Thyroid gland (tissue), 4 donors: ENCODE measurements at places on chromosomes 5 and 9.

DNA sequence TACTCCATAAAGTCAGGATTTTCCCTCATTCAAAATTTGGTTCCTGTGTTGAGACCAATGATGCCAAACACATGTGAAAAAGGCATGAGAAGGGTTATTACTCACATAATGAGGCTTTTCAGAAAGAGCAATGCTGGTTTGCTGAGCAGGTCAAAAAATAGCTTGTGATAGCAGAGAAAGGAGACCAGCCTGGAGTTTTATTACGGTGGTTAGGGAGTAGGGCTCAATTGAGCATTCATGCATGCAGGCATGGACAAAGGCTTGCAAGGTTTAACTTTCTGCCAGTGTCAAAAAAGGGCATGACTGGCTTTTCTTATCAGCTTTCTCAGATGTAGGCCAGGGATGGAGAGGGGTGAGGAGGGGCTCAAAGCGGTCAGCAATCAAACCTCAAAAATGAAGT lies 628.3 kb downstream of the DNAH5 start:
- no peak for DNase-seq

DNA sequence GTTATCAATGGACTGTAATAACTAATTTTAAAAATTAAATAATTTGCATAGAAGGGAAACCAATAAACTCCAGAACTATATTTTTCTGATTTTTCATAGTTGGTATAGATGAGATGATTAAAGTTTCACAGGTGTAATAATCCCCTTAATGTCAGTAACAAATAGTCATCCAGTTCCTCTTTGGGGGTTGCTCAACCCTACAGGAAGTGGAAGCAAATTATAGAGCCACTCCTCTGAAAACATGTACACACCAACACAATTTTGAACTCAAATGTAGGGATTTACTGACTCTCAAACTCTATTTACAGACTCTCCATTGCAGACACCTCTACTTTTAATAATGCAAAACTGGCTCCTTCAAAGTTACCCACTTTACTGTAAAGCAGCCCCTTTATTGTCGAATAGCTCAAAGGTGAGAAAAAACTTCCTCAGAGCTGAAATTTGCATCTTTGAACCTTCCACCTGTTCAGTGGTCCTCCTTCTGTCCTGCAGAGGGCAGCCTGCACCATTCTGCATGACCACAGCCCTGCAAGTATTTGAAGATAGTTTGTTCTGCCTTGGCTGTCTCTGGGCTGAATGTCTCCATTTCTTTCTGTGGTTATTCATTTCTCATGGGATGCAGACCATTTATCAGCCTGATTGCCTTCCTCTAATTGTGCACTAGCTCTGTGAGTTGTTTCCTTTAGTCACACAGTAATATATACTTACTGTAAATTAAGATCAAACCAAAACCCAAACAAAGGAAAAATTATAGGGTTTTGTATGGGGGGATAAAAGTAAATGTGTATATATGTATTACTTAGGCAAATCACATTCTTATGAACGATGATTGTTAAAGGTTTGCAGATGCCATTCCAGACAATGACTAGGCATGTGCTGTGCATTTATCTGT lies 383.2 kb upstream of the SGCD start:
- peak; percentile 72 for DNase-seq

DNA sequence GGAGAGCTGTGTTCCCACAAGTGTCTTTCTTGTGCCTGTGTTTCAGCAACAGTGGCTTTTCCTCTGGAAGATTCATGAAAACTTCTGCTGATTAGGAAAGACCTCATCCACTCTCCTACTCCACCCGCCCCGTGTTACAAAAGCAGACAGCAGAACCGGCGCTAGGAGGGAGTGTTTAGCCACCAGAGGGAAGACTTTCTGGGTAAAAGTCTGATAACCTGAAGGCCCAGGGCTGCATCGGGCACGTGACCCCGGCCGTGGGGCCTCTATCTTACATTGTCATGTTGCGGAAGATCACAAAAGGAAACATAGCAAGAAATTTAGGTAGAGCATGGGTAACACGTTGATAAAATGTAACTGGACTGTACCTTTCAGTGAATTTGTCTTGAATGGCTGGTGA lies 32.0 kb upstream of the DMRT2 start:
- peak; percentile 31 for DNase-seq

DNA sequence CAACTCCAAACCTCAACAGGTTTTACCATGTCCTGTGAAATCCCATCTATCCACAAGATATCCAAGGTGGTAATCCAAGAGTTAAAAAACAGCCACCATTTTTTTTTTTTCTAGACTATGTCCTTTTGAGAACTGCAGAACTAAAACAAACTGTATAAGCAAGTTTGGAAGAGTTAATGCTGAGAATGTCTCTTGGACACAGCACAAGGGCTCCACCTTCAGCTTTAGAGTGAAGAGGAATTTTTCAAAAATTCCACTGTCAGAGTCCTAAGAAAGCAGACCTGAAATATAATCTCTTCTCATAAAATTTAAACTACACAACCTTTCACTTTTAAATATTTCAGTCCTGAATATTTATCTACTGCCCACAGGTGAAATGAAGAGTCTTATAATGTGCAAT lies 167.8 kb upstream of the CCNG1 start:
- no peak for DNase-seq

DNA sequence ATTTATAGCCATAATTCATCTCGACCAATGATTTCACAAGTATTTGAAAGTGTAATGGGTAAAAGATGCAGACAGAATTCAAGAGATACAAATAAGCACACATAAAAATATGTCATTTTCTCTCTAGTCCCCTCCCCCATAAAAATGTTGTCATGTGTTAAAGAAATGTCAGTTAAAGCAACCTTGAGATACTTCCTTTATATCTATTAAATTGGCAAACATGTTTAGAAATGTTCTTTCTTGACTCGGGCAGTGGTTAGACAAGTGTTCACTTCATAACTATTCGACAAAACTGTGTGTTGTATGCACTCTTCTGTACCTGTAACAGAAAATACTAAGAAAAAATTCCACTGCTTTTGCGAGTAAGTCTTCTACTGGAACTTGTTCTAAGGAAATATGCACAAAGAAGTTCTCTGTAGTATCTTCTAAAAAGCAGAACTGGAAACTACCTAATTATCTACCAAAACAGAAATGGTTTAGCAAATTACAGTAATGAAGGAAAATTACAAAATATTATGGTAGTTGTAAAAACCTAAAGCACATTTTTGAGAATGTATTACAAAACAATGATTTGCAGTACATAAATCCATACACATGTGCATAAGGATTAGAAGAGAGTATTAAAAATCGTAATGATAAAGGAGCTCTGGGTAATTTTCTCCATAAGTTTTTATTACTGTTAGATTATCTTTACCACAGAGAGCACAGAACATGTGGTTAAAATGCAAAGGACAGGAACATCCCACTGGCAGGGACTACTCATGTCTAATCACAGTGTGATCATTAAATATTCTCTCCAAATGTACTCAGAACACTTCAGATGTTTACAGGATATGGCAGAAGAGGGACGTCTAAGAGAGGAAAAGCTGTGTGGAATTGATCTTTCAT lies 35.9 kb downstream of the FBXW2 start:
- no peak for DNase-seq

GRCh38 chr5:138369261-138369660 lies 16.8 kb downstream of the KDM3B start:
- no peak for DNase-seq

DNA sequence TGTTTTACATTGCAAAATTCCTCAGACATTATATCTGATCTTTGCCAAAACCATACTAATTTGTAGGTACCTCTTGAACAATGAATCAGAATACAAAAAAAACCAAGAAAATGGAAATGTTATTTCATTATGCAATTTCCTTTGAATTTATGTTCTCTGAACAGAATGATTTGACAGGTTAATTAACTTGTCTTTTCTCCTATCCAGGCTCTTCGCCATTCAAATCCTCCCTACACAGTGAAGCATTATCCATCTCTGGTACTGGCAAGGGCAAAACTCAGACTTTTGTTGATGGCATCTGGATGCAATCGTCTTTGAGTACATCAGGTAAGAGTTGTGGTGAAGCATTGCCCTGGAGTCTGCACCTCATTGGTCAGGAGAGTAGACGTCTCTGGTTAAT lies 655.7 kb upstream of the ITGA1 start:
- DNase-seq: no peak

- no peak for DNase-seq
Observed at GRCh38 chr5:160260006-160260775, 30.9 kb downstream of the FABP6 start.

GRCh38 chr5:62315376-62316175 lies 9.6 kb downstream of the KIF2A start:
- DNase-seq: no peak

GRCh38 chr5:160930406-160930805 lies 78.4 kb upstream of the ATP10B start:
- DNase-seq: no peak

GRCh38 chr5:179243333-179243732 lies 101.9 kb downstream of the ADAMTS2 start:
- DNase-seq: no peak

DNA sequence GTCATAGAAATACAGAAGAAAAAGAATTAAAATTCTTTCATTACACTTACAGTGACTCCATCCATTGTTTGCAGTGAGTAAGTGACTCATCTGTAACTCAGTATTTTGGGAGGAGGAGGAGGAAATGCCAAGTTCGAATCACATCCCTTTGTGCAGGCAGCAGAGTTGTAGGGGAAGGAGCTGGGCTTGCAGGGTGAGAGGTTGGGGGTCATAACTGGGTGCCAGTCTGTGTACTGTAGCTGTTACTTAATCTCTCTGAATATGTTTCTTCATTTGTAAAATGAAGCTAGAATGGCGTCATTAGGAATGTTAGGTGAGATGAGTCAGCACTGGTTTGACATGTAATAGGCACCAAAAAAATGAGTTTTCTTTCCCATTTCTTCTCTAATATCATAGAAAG lies 235.7 kb upstream of the ADAMTSL1 start:
- no peak for DNase-seq

DNA sequence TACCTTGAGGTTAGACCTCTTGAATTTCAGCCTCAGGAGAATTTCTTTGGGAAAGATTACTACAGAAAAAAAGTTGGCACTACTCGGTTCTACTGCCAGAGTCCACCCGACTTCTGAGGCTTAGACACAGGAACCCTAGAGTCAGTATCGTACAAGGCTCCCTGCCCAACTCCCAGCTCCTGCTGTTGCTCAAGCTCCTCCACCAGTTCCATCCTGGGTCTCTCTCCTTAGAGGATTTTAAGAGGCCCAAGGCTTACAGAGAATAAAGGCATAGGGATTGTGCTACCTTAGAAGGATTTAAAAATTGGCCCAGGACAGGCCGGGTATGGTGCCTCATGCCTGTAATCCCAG lies 29.0 kb upstream of the SSBP2 start:
- DNase-seq: no peak

DNA sequence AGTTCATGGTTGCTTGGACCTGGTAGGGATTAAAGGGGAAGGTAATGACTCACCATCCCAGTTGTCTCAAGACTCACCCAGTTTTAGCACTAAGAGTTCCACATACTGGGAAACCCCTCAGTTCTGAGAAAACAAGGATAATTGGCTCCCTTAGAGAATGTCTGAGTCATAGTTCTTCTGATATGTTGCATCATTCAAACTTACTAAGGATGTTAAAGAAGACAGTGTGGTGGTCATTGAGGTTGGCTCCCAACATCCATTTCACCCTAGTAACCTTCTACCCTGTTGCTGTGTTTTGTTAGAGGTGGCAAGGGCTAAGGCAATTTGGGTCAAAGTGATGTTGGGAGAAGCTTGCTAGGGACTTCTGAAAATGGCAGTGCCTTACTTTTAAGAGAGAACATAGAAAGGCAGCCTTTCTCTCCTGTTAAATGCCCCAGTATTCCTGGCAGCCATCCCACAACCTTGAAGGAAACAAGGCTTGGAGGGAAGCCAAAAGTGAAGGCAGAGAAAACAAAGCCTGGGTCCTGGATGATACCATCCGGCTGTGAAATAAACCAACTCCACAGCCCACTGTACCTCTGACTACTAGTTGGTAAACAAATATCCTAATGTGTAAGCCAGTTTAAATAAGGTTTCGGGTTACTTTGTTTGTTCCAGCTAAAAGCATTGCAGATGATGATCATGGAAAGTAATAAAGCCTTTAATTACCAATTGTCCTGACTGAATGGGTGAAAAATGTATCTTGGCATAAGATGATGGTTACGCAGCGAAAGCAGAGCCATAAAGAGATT lies 80.4 kb upstream of the ADAMTSL1 start:
- DNase-seq: peak; percentile 87
